ENCODE measurements at places on chromosomes 3 and 15.
A peak's percentile ranks its signal among the peaks of the same experiment; 100 is the strongest.

GRCh38 chr3:184718431-184718830 lies 6.6 kb upstream of the MAGEF1 start:
- no peak for DNase-seq

- DNase-seq, result no peak
Measured at GRCh38 chr3:32379831-32380500, 11.7 kb upstream of the CMTM7 start.

DNA sequence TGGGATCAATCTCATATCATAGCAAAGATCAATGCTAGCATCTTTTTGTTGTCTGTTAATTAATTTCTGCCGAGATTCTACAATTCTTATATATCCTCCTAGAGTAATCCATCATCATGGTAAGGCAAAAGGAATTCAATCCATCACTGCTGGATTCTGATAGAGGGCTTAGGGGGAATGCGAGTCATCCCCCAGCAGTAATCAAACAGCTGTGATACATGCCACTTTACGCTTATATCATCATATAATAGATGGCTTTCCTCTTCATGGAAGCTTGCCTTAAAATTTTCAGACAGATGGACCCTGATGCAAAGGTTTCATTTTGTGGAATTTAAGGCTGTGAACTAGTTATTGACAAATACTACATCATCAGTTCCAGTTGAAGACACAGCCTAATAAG lies 645.9 kb downstream of the CADM2 start:
- DNase-seq, result no peak

DNA sequence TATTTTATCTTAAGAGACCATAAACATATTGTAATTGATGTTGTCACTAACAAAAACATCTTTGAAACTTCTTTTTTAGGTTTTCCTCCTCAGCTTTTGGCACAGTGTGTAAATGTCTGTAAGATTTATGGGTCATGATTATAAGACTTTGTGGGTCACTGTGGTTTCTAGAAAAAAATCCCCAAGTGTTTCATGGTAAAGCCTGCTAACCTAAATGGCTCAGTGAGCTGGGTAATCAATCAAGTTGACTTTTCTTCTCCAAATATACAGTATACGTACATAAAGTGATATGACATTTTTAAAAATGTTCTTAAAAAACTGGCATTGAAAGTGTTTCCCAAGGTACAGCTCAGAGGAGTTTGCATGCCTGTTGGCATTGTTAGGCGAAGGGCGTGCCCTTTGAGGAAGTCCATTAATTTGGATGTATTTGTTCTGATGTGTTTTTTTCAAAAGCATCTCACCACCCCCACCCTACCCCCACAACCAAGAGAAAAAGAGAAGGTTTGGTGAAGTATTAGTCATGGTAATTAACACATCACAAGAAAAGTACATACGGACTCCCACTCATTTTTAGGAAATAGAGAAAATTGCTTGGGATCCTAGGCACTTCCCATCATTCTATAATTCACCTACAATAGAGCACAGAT lies 385.4 kb upstream of the LRRC3B start:
- DNase-seq, result peak; percentile 24

- DNase-seq, result no peak
Measured at GRCh38 chr3:175580318-175580717, 721.2 kb downstream of the NAALADL2 start.

DNA sequence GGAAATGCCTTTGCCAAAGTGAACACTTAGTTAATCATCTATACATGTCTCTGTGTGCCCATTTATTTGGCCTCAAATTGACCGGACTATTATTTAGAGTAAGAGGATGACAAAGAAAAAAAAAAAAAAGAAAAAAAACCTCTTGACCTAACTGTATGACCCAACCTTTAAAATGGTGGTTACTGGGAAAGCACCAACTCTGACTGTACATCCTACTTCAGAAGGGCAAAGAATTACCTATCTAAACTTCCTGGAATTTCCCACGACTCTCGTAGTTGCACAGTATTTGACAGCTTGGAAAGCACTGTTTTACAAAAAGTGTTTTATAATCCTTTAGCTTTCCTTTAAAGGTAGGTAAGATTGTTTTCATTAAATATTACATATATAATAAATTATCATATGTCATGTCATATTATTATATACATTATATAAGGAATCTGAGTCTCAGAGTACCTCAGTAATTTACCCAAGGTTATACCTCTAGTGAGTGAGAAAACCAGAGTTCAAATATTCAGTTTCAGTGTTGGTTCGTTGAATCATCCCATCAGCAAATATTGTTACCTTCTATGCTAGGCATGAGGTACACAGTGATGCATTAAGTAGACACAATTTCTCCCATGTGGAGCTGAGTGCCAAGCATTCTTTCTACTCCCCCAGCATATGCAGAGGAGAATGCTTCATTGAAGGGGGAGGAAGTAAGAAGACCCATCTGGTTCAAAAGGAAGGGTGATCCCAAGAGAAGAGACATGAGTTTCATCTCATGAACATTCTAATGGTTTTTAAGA lies 5.0 kb downstream of the BCL2A1 start:
- no peak for DNase-seq

DNA sequence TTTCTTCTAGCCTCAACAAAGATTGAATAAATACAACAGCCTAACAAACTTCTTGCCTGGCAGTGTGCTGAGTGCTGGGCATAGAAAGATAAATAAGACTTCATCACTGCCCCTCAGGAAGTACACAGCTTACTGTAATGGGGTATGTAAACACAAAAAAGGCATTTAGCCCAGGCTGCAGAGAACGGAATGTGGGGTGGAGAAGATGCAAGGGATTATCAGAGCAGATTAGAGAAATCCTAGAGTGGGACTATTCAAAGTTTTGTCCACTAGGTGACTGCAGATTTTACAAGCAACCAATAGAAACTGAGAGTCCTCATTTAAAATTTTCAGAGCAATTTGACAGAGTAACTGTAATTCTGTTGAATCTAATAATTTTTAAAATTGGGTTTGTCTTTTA lies 35.4 kb upstream of the TSC22D2 start:
- DNase-seq, result no peak

GRCh38 chr3:98744283-98744682 lies 18.9 kb upstream of the ST3GAL6 start:
- DNase-seq, result no peak

Measured in left ventricle myocardium superior (tissue), 1 donor.